ENCODE measurements at places on chromosomes 1 and 21. TPM values are rescaled to one million over a fixed set of nuclear protein-coding genes. Genes with fewer than 3 reads are reported as not detected.

Gene RBM11
- polyA plus RNA-seq, result 6.2 TPM

Gene ACOT11
- polyA plus RNA-seq, result 9.1 TPM

Gene AQP10
- not detected for polyA plus RNA-seq

Gene TP73
- 0.03 TPM for polyA plus RNA-seq

All from adrenal gland (tissue), 19 donors.